ENCODE measurements at places on chromosomes 5 and 9. TPM values are rescaled to one million over a fixed set of nuclear protein-coding genes. Genes with fewer than 3 reads are reported as not detected.

Gene CTXN3
- total RNA-seq: not detected

Gene KIAA0825
- total RNA-seq: 3.1 TPM

Gene HARS1
- total RNA-seq: 45.4 TPM

Gene SLC4A9
- total RNA-seq: not detected

Gene CARD19
- total RNA-seq: 25.3 TPM

Gene CATSPER3
- total RNA-seq: 0.19 TPM

DNA sequence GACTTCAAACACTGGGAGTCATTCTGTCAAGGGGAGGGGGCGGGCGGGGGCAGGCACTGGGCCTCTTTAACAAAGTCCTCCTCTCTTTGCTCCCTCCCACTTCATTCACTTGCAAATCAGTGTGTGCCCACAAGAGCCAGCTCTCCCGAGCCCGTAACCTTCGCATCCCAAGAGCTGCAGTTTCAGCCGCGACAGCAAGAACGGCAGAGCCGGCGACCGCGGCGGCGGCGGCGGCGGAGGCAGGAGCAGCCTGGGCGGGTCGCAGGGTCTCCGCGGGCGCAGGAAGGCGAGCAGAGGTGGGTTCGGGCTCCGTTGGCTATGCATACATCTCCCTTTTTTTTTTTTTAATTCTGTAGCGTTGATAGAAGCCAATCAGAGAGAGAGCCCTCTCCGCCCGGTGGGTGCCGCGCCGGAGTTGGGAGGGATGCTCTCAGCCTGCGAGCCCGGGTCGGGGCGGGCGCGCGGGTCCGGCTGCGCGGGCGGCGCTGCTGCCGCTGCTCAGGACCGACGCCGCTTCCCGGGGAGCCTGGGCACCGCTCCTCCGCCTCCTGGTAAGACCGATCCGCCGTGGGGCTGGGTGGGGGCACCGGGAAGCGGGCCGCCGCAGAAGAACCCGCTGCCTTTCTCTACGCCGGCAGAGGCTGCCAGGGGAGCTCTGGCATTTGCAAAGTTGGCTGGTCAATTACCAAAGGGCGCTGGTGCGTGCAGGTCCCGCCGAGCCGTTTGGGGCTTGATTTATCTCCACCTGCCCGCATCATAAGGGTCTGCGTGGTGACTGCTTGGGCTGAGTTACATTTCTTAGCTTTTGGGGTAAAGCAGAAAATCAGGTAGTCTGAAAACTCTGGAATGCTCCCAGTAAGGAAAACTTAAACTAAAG is at the start of gene CDH6:
Gene CDH6, plus strand, starts transcription at position 96 of the 877 bp plus-strand sequence. CDS start 73,788 bp downstream, outside the sequence.
- H3K4me1 ChIP-seq: no peaks in the 10 kb centered on the region
- no peaks in the 10 kb centered on the region for H3K36me3 ChIP-seq
- H3K4me3 ChIP-seq: peak within 1 kb of the TSS; percentile 9
- no peak for DNase-seq
- H3K27me3 ChIP-seq: peaks cover 49% of the 10 kb centered on the region

- H3K27ac ChIP-seq: peak overlapping the region; percentile 97
- H3K36me3 ChIP-seq: no peaks in the 10 kb centered on the region
- H3K27me3 ChIP-seq: no peaks in the 10 kb centered on the region
- H3K4me3 ChIP-seq: no peak overlapping the region
- no peak for DNase-seq
Measured at GRCh38 chr9:89537166-89537565, 39.3 kb upstream of the SEMA4D start.

DNA sequence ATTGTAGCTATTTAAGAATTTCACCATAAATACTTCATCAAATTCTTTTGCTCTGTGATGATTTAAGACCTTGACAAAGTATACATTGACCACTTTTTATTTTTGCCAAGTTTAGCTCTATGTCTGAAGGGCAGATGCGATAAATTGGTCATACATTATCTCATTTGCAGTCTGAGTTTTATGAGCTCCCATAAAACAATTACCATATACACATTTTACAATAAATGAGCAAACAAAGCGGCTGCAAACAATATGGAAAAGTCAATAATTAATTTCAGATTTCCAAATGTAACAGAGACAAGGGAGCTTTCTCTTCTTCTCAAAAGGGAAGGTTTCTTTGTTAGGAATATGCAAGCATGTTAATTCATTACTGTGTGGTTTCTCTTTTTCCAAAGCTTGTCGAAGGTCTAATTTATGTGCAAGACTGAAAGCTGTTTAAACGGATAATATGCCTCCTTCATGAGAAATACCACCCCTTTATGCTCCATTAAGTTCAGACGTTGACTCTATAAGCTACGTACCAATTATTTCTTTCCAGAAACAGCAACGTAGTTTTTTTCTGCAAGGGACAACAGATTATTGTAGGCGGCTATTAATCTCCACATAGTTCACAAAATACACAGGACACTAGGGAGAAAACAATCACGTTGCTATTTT is 7.0 kb upstream of the IZUMO3 start:
- H3K4me3 ChIP-seq: no peak overlapping the region
- no peak overlapping the region for H3K27ac ChIP-seq
- no peaks in the 10 kb centered on the region for H3K36me3 ChIP-seq
- no peaks in the 10 kb centered on the region for H3K4me1 ChIP-seq
- DNase-seq: no peak

- peak; percentile 81 for DNase-seq
- no peak overlapping the region for H3K4me3 ChIP-seq
- no peaks in the 10 kb centered on the region for H3K36me3 ChIP-seq
Measured at GRCh38 chr9:98263482-98264357, 8.3 kb upstream of the TBC1D2 start.

GRCh38 chr9:123861086-123861755 is 68.7 kb downstream of the DENND1A start:
- no peak overlapping the region for H3K27ac ChIP-seq
- DNase-seq: no peak
- no peaks in the 10 kb centered on the region for H3K27me3 ChIP-seq

GRCh38 chr5:140978260-140978659 is 12.0 kb downstream of the PCDHAC2 start:
- no peaks in the 10 kb centered on the region for H3K27me3 ChIP-seq
- H3K36me3 ChIP-seq: no peaks in the 10 kb centered on the region
- no peak overlapping the region for H3K27ac ChIP-seq
- no peaks in the 10 kb centered on the region for H3K4me1 ChIP-seq
- no peak overlapping the region for H3K4me3 ChIP-seq
- DNase-seq: no peak

DNA sequence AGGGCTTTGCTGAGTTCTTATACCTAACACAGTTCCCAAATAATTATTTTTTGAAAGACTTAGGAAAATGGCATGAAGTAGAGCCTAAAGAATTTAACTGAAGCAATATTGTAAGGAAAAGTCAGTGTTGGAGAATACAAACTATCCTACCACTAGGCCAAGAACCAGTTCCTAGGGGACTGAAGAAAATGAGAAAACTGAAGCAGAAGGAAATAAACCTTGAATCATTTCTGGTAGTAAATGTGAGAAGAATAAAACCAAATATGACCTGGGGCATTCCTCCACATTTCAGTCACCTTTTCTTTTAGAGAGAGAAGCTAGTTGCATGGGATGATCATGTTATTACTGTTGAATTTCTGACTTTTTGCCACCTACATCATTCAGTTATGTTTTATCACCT is 1393.9 kb upstream of the C9orf72 start:
- H3K4me3 ChIP-seq: no peak overlapping the region
- no peaks in the 10 kb centered on the region for H3K36me3 ChIP-seq
- H3K4me1 ChIP-seq: no peaks in the 10 kb centered on the region

GRCh38 chr5:178250263-178250662 is 17.7 kb upstream of the PHYKPL start:
- no peaks in the 10 kb centered on the region for H3K27me3 ChIP-seq
- H3K36me3 ChIP-seq: no peaks in the 10 kb centered on the region
- H3K27ac ChIP-seq: no peak overlapping the region
- H3K4me3 ChIP-seq: no peak overlapping the region
- peaks cover 10% of the 10 kb centered on the region for H3K4me1 ChIP-seq
- DNase-seq: no peak

GRCh38 chr9:4927701-4928100 is 57.4 kb upstream of the JAK2 start:
- H3K4me3 ChIP-seq: no peak overlapping the region
- no peak overlapping the region for H3K27ac ChIP-seq
- no peaks in the 10 kb centered on the region for H3K4me1 ChIP-seq
- no peaks in the 10 kb centered on the region for H3K27me3 ChIP-seq
- DNase-seq: no peak
- no peaks in the 10 kb centered on the region for H3K36me3 ChIP-seq

DNA sequence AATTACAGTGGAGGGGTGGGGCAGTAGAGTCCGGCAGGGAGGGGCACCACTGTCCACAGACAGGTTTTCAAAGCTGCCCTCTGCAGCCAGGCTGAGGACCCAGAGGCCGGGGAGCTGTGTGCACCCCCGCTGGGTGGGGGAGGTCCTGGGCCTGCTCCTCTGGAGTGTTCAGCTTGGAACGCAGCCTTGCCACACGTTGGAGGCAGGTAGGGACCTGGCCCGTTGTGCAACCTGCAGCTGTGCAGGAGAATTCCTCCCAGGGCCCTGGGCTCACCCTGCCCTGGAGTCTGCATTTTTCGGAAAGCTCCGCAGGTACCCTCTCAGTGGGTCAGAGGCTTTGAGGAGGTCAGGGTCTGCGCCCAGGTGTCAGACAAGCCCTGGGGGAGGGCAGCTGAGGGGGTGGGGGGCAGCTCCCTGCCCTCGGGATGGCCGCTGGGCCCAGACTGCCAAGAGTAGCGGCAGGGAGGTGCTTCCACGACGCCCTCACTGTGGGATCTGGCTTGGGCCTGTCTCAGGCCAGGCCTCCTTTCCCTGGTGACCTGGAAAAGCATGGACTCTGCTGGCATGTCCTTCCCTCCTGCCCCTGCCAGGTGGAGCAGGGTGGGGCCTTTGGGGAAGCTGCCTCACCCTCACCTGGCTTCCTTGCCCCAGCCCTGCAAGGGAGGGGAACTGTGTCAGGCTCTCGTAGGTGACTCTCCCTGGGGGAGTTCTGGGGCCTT is 29.5 kb downstream of the RXRA start:
- no peak overlapping the region for H3K27ac ChIP-seq
- H3K27me3 ChIP-seq: no peaks in the 10 kb centered on the region
- DNase-seq: no peak
- no peaks in the 10 kb centered on the region for H3K36me3 ChIP-seq
- H3K4me3 ChIP-seq: no peak overlapping the region

DNA sequence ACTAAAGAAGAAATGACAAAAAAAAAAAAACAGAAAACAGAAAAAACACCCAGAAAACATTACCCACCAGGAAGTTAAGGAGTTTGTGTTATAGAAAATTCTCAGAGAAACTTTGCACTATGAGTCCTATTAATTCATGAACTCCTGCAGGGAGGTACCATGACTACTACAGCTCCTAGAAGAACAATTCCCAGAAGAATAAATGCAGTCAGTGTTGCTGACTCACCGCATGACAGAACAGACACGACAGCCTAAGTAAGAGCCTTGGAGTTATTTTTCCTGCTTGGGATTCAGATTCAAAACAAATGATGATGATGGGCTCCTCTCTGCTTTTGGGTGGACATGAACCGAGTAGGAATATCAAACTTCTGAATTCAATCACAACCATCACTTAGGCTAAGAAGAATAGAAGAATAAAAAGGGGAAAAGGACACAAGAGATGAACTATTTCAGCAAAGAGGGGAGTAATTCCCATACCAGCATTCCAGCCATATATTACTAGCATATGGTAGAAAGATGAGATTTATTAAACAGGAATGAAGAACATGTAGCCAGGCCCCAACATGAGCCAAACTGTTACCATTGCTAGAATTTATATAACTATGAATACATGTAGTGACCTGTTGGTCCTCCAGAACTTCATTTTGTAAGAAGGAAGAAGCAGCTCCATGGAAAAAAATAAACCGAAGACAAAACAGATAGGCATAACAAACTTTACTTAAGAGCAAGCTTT is 209.6 kb upstream of the PDE4D start:
- DNase-seq: no peak
- H3K36me3 ChIP-seq: no peaks in the 10 kb centered on the region
- no peaks in the 10 kb centered on the region for H3K27me3 ChIP-seq
- no peak overlapping the region for H3K4me3 ChIP-seq
- no peaks in the 10 kb centered on the region for H3K4me1 ChIP-seq

GRCh38 chr9:137759117-137759516 is 118.5 kb upstream of the CACNA1B start:
- H3K4me3 ChIP-seq: no peak overlapping the region
- H3K36me3 ChIP-seq: peaks cover 69% of the 10 kb centered on the region
- no peak for DNase-seq
- peaks cover 13% of the 10 kb centered on the region for H3K4me1 ChIP-seq
- no peaks in the 10 kb centered on the region for H3K27me3 ChIP-seq

GRCh38 chr5:132223861-132224260 is 3.8 kb downstream of the P4HA2 start:
- H3K4me1 ChIP-seq: no peaks in the 10 kb centered on the region
- no peak overlapping the region for H3K27ac ChIP-seq
- no peaks in the 10 kb centered on the region for H3K36me3 ChIP-seq
